ENCODE measurements at places on chromosomes 6 and 20.

DNA sequence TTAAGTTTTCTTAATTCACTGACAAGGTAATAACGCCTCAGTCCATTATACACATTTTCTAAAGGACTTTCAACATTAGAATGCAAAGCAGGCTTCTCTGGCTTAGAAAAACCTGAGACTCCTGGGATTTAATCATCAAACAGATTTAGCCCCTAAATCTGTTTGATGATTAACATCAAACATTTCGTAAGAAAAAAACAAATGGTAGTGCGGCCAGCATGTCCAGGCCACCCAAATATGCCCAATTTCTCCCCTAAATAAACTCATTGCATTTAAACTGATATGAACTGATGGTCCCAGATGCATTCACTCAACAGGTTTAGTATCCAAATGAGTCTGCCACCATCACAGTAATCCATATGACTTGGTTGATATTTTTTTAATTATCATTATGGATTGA lies 6.2 kb downstream of the TMEM74B start:
- no peak for DNase-seq

GRCh38 chr6:158793432-158793831 lies 25.7 kb downstream of the EZR start:
- DNase-seq = peak; percentile 21

DNA sequence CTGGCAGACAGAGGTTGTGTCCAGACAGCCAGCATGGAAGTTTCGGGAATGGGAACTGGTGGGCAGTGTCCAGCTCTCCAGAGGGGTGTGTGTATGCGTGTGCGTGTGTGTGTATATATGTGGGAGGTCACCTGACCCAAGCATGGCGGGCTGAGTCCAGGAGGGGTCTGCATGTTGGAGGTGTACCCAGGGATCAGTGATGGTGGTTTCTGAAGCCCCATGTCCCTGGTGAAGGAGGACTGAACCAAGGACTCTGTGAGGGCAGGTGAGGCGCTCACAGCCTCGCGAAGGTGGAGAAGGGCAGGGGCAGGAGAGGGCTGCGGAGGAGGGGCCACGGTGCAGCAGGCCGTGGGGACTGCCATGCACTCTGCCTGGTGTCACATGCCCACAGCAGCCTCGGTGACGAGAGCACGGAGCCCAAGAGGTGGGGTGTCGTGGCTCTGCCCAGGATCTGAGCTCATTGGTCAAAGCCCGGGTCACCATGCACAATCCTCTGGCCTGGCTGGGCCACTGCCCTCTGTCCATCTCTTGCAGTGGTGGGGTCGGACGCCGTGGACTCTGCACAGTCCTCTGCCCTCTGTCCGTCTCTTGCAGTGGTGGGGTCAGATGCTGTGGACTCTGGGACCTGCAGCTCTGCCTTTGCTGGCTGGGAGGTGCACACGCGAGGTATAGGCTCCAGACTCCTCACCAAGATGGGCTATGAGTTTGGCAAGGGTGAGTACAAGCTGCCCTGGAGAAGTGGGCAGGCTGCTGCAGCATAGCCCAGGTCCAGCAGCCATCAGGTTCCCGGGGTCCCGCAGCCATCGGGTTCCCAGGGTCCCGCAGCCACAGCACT lies 2.1 kb upstream of the LIME1 start:
- DNase-seq = no peak

- DNase-seq = no peak
These were observed 251.4 kb downstream of the TAF4 start for GRCh38 chr20:61814244-61814643.

DNA sequence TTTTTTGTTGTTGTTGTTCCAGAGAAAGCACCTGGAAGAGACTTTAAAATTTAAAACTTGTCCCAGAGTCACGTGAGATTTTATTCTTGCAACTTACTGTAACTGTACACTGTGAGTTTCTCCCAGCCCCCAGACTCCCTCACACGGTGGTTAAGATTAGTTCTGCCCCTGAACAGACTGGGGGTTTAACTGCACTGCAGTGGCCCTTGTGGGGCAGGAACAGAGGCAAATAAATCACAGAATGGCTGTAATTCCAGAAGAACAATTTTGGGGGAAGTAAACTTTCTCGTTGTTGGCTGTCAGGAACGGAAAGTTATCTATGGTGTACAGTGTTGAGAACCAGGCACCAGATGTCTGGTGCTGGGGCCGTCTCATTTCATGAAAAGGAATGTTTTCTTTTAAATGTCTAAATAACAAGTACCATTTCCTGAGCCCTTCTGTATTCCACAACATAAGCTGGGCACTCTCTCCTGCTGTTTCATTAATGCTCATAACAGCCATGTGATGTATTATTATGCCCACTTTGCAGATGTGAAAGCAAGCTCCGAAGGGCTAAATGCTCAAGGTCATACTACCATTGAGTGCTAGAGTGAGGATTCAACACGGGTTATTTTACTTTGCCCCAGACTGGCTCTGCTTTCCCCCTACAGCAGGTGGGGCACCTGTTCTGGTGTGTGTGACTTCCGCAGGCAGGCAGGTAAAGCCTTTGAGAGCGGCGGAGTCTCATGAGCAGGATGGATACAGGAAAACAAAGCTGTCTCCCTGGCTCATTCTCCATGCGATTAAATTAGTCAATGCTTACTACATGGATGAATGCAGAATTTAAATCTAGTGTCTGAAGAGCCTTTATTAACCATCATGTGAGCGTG lies 30.5 kb downstream of the CNKSR3 start:
- DNase-seq = no peak

DNA sequence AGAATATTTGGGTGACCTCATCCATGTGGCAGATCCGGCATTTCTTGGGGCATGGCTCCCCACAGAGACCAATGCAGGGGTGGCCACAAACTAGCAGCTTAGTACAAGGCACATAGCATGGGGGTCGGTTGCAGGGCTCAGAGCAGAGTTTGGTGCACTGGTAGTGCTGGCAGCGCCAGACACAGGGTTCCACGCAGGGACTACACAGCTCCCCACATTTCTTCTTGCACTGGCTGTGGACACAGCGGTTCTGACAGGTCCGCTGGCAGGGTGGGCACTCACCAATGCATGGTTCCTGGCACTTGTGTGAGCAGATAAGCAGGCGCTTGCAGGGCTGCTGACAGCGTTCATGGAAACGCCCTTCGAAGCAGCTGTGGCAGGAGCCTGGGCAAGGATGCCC lies 29.1 kb downstream of the DDX27 start:
- no peak for DNase-seq

DNA sequence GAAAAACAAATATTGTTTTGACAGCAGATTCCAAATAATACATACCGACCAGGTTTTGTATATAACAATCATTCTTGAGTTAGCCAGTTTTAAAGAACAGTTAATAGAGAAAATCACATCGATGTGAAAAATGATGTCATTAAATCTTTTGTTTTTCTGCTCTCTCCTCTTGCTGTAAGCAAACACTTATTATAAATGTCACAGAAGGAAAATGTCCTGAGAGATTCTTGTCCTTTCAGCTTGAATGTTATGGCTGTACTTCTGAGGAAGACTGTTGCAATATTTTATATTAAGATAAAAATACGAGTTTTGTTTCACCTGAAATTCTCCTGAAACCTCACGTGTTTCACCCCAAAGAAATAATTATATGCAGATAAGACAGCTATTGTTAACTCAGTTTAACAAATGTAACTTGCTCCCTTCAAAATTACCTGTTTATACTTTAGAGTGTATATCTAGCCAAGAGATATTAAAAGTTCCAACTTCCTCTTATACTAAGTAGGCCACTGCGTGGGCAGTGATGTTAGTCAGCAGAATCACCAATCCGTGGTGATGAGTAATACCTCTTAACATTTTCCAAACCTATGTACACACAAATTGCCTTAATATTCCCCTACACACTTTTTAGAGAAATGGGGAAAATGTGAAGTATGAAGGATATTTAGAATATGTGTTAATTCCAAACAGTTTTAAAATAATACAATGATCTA lies 1111.4 kb upstream of the CITED2 start:
- DNase-seq = no peak

- DNase-seq = no peak
These were observed 2.4 kb downstream of the NKX2-2 start for GRCh38 chr20:21511485-21511849.

- no peak for DNase-seq
These were observed 32.4 kb downstream of the VAPB start for GRCh38 chr20:58421497-58421850.

- peak; percentile 72 for DNase-seq
These were observed 23.0 kb upstream of the GTSF1L start for GRCh38 chr20:43749734-43750294.

GRCh38 chr6:30044630-30045029 lies 16.4 kb upstream of the POLR1H start:
- no peak for DNase-seq

- no peak for DNase-seq
These were observed 17.0 kb downstream of the CRISP1 start for GRCh38 chr6:49849213-49849907.

DNA sequence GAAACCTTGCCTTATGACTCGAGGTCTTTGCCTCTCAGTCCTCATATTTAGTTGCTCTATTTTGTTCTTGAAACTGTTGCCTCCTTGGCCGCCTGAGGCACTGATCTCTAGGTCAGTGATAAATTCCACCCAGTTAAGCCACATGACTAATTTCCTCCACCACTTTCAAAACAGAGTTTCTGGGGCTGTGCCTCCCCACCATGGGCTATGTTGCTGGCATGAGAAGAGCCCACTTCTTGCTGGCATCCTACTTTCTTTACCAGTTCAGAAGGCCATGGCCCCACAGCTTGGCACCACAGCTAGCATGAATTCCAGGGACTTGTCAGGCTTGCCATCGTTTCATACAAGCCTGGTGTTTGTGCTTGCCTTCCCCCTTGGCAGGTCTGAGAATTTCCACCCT lies 361.4 kb upstream of the JAG1 start:
- no peak for DNase-seq

All from stimulated activated naive CD4-positive, alpha-beta T cell (primary cell).